Erythroblast (primary cell): ENCODE measurements at places on chromosomes 1 and 21.

GRCh38 chr1:28864695-28865094, 49.7 kb upstream of the EPB41 start:
- DNase-seq: no peak

DNA sequence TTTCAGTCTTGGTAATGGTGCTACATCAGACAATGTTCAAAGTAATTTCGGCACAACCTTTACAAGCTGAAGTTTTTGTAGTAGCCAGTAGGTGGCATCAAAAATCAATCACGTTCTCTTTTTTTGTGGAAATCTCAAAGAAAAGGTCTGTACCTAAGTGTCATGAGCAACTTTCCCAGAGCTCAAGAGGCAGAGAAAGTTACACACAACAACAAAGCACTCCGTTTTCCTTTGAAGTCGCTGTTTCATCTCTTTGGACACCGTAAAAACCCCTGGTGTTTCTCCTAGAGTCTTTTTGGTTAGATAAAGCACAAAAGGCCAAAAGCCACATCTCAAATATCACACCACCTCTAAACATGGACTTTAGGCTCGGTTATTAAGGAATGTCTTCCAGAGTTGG, 131.6 kb downstream of the LHX8 start:
- peak; percentile 38 for DNase-seq

GRCh38 chr1:7120863-7121621, 335.8 kb downstream of the CAMTA1 start:
- DNase-seq: no peak

DNA sequence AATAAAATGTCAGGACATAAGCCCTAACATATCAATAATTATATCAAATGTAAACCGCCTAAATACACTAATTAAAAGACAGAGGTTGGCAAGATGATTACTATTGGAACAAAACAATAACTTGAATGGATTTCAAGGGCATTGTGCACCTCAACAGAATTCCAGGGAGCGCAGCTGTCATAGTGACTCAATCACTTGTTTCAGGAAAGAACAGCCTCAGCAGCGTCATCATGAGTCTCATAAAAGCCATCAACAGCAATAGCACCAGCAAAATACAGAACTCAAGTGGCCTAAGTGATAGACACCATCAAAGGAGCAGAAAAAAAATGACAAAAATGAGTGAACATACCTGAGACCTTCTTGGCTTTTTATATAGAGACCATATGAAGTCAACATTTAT, 632.7 kb upstream of the NR5A2 start:
- DNase-seq: no peak

GRCh38 chr1:44103270-44104131, 15.1 kb upstream of the KLF17 start:
- DNase-seq: no peak

GRCh38 chr1:39735731-39736130, 3.0 kb upstream of the PPIE start:
- DNase-seq: no peak

DNA sequence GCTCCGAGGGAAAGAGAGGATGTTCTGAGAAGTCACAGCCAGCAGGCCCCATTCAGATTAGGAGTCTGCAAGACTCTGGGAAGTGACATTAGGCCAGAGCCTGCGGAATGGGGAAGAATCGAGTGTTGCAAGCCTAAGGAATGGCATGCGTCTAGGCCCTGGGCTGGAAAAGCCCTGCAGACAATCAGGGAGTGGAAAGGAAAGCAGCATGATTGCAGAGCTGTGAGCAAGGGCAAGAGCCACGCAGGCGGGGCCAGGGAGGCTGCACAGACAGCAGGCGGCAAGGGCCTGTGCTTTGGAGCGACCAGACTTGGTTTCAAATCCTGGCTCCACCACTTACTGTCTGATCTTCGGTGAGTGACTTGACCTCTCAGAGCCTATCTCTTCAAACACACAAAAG, 118.2 kb downstream of the RRAGC start:
- DNase-seq: no peak

GRCh38 chr1:99004861-99005442, at the start of gene PLPPR5:
PLPPR5 (minus strand) TSS chr1:99004861; CDS start chr1:99004671, 190 bp downstream.
- DNase-seq: no peak

DNA sequence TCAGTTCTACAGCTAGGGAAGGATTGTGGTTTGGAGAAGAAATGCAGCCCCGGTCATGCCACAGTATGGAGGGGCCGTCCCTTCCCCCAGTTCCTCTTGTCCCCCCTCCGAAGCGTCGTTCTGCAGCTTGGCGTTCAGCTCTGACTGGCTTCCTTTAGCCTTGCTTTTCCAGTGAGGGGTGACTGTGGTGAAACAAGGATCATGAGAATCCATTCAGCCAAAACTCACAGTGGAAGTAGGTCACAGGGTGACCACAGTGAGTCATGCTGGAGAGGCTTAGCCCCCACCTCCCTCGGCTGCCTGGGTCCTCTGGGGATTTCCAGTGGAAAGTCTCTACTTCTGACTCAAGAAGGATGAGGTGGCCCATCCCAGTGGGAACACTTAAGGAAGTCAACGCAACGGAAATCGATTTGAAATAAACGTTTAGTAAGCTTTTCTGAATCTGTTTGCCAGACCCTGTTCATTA, 37.3 kb upstream of the COL6A2 start:
- DNase-seq: no peak

DNA sequence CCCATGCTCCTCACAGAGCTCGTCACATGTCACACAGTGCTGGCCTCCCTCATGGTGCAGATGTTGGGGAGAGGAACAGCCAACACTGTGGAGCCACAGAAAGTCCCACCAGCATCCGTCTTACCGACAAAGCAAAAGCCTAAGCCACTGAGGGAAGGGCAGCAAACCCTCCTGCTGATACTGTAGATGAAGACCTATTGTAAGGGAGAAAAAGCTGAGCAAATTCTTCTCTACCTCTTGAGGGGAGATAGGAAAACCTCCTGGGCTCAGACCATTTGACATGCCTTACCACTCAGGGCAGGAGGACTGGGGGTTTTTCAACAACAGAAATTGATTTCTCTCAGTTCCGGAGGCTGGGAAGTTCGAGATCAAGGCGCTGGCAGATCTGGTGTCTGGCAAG, 95.9 kb downstream of the WDR64 start:
- no peak for DNase-seq

DNA sequence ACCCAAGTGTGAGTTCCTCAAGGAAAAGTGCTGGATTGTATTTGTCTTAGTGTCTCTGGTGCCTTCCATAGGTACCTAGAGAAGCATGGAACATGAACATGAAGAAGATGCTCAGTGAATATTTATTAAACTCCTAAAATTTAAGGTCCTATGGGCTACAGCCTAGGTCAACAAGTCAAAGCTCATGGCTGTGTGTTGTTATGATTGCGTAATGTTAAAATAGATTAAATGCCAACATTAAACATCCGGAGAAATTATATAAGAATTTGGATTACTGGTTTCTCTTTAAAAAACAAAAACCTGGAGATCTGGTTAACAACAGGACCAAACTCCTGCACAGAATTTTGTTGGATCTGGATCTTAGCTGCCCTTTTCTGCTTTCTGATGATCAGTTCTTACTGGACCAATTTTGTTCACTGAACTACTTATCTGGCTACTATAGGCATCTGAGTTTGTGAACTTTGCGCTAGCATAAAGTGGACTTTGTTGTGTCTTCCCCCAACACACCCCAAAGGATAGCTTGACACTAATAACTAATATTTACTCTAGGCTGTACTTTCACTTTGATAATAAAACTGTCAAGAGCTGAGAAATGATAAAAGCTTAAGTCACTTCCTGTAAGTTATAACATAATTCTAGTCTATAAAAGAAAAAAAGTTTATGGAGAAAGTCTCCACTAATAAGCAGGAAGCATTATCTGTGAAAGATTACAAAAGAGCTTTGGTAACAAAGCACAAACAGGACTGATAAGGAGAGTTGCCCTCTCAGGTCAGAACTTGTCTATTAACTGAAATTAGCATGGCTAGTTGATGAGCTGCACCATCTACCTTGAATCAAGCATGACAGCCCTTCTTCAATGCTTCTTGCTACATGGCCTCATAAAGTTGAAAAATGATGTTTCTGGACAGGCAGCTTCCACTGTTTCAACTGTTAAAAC, 20.7 kb downstream of the F5 start:
- DNase-seq: no peak

DNA sequence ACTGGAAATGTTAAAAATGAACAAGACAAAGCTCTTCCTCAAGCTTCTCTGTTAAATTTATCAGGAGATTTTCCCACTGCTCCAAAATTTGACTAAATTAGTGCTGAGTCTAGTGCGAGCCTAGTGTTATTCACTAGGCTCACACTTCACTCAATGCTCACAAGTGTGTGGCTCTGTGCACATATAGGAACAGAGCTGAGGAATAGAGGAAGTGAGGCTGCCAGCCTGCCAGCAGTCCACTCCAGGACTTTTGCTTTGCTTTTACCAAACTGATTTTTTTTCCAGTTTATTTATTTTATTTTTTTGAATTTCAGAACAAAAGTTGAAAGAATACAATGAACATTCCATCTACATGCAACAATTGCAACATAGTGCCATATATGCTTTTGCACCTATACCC, 87.2 kb downstream of the VAV3 start:
- no peak for DNase-seq

GRCh38 chr1:182533896-182534295, 55.2 kb downstream of the RNASEL start:
- no peak for DNase-seq

DNA sequence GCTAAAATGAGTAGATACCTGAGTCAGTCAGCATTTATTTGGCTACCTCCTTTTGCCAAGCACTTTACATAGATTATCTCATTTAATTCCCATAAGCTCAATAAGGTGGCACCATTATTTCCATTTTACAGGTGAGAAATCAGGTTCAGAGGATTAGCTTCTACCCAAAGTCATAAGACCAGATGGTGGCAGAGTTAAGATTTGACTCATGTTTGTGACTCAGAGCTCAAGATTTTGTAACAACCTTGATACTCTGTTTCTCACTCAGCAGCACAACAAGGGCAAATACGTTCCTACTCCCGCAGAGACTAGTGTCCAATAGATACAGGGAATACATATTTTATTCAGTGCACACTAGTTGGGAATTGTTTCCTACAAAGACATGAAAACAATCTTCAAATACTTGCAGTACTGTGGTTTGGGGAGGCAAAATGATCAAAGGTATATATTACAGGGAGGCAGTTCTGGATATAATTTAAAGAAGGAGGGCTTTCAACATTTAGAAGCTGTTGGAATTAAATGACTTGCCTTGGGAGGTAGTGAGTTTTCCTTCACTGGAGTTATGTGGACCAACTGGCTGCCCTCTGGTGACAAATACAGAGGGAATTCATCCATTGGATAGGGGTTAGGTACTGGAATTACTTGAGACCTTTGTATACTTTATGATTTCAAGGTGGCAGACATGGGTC, 3.6 kb downstream of the LEPR start:
- peak; percentile 65 for DNase-seq

DNA sequence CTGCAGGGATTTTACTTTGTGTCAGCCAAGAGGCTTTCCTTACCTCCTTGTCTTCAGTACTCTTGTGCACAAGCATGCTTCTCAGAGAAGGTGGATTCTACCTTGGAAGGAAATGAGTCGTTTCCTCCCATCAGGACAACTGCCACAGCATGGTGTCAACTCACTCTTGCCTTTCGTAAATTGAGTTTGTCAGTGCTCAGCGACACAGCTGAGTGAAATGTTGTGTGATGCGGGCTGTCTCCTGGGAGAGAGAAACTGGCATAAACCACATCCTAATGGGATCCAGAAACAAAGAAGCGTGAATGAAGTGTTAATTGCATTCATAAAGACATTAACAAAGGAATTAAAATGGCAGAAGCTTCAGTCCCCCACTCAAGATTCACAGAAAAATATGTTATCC, 51.5 kb upstream of the SLC22A15 start:
- DNase-seq: no peak

GRCh38 chr1:215895893-215896292, 328.8 kb downstream of the KCTD3 start:
- DNase-seq: no peak

DNA sequence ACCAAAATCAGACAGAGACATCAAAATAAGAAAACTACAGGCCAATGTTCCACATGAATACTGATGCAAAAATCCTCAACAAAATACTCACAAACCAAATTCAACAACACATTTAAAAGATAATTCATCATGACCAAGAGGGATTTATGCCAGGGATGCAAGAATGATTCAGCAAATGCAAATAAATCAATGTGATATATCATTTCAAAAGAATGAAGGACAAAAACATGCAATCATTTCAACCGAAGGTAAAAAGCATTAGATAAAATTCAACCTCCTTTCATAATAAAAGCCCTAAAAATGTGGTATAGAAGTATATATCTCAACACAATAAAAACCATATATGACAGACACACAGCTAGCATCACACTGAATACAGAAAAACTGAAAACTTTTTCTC, 81.5 kb upstream of the LYPLAL1 start:
- DNase-seq: no peak

GRCh38 chr21:34075091-34075425, 1.7 kb downstream of the MRPS6 start:
- DNase-seq: no peak

DNA sequence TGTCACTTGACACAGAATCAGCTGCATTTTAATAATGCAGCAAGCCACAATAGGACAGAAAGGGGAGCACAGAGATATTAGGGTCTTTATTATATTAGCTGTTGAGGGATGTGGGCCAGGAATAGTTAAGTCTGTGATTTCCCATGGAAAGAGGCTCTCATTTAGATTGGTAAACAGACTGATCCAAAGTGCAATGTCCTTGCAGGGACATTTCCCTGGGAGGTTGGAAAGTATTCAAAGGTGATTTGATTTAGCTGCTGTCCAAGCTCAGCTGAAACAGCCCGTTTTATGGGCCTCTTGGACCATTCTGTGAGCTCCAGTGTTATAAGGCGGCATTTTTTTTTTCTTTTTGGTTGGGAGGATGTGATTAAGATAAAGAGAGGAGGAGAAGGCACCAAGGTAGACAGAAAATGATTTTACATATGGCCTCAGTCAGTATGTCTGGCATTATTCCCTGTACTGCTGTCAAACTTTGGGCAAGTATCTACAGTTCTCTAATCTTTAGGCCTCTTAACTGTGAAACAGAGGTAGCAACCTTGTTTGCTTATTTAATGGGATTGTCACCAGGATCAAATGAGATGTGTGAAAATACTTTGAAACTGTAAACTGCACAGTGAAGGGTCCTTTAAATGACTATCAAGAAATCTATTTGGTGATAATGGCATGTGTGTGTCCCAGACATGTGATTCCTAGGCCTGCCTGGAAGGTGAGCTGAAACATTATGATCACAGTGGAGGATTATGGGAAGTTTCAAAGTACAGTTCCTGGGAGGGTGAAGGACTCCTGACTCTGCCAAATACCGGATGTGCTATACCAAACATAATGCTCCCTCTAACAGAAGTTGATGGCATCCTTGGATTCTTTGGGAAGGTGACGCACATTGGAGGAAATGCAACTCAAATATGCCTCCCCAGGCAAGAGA, 62.2 kb downstream of the NOS1AP start:
- DNase-seq: no peak

DNA sequence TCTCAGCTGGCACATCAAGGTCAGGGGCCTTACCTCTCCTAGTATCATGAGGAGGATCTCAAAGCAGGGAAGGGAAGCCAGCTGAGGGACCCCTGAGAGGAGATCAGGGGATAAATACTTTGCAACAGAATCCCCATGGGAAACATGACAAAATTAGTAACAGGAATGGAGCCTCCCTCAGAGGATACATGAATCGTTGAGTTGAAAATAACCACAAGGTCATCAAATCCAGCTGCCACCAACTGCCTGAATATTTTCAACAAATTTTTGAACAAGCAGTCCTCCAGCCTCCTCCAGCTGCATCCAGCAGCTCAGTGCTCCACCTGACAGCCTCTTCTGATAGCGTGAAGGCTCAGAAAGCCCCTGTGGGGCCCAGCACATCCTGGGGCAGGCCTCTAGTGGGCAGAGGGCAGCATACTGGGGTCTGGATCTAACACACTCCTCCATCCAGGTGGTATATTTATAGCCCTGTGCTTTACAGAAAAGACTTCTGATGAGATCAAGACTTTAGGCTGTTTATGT, 404.3 kb downstream of the NTNG1 start:
- no peak for DNase-seq
